ENCODE measurements at places on chromosomes 13 and 19.

DNA sequence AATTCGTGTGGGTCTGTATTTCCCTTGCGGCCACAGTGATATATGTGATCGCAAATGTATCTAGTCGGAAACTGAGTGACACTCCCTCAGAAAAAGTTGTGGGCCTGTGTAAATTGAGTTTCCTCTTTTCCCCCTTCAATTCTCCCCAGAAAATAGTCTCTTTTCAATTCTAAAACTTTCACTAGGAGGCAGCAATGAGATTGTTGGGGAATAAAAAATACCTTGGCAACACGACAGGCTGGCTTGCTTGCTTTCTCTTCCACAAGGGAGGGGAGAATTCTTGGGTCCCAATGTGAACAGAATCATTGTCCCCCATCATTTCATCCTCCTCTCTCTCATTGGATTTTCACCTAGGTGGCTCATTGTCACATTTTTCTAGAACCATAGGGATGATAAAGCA lies 3.7 kb upstream of the SOX21 start:
- DNase-seq, result no peak

- no peak for DNase-seq
Observed at GRCh38 chr13:29975283-29975682, 124.9 kb upstream of the UBL3 start.

- DNase-seq, result no peak
Observed at GRCh38 chr13:113597391-113598080, 13.0 kb downstream of the TFDP1 start.

GRCh38 chr19:16066611-16067104 lies 9.6 kb upstream of the TPM4 start:
- DNase-seq, result peak; percentile 84

- peak; percentile 38 for DNase-seq
Observed at GRCh38 chr19:31553112-31553845, 204.0 kb upstream of the TSHZ3 start.

DNA sequence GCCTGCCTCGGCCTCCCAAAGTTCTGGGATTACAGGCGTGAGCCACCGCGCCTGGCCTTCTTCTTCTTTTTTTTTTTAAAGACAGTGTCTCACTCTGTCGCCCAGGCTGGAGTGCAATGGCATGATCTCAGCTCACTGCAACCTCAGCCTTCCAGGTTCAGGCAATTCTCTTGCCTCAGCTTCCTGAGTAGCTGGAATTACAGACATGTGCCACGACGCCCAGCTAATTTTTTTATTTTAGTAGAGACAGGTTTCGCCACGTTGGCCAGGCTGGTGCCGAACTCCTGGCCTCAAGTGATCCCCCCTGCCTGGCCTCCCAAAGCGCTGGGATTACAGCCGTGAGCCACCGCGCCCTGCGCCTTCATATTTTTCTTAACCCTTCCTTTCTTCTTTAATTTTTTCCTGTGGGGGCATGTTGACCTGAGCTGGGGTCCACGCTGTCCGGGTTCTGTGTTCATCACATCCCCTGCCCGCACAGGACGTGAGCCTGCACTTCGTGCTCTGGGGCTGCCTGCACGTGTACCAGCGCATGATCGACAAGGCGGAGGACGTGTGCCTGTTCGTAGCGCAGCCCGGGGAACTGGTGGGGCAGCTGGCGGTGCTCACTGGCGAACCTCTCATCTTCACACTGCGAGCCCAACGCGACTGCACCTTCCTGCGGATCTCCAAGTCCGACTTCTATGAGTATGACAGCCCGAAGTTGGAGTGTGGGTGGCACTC lies 14.1 kb downstream of the PNPLA6 start:
- no peak for DNase-seq

All from H4 (cell line).